Activated naive CD4-positive, alpha-beta T cell treated with Interleukin-2 at 50 U/mL for 16 hours (primary cell): ENCODE measurements at places on chromosomes 16 and 17.

GRCh38 chr16:70793851-70794502 lies 7.0 kb downstream of the VAC14 start:
- DNase-seq, result no peak

GRCh38 chr16:78628461-78629045 lies 529.1 kb downstream of the WWOX start:
- DNase-seq, result no peak

DNA sequence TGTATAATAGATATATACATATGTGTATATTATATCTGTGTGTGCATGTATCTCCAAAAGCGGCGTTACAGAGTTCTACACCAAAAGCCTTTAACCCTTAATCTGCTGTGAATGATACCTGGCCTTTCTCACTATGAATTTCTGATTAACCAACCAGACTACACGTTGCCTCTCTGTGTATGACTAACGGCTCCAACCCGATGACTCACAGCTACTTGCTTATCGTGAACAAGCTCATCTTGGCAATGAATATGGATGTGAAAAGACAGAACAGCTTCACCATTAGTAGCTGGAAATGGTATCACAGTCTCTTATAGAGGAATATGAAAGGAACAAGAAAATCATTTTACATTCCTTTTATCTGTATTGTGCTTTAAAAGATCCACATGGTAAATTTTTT lies 23.8 kb upstream of the ARHGAP44 start:
- DNase-seq, result no peak

GRCh38 chr16:69497876-69498596 lies 67.7 kb upstream of the NFAT5 start:
- DNase-seq, result no peak

DNA sequence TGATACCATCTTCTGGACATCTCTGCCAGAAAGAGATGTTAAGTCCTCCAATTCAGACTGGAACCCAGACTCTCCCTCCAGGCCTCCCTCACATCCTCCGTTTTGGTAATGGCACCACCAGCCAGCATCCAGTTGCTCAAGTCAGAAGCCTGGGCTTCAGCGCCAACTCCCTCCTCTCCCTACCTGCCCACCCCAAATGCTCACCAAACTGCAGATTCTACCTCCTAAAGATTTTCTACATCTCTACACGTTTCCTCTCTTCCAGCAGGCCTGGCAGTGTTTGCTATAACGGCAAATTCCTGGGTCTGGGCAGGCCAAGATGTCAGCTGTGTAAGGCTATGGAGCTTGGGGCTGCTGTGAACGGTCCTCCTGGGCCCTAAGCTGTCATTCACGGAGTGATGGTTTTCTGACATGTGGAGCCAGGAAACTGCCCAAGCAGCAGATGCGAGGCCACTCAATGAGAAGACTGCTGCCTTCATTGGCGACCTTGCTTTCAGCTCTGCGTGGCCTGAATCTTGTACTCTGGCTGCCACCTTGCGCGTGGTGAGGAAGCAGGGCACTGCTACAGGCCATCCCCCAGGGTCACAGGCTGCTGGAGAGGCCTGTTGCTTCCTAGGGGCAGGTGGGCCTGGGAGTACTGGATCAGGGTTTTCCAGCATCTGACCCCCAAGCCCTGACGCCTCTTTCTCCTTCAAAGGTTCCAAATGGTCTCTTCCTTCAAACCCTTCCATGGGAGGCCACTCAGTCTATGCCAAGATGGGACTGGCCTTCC lies 37.7 kb downstream of the TBX4 start:
- DNase-seq, result no peak

- DNase-seq, result no peak
These were observed 19.9 kb upstream of the MMD start for GRCh38 chr17:55441544-55441943.

GRCh38 chr16:52993179-52993578 lies 59.5 kb downstream of the CHD9NB start:
- DNase-seq, result no peak

- no peak for DNase-seq
These were observed 34.3 kb downstream of the SEC14L1 start for GRCh38 chr17:77174928-77175661.

- DNase-seq, result no peak
These were observed 837.9 kb upstream of the RBFOX1 start for GRCh38 chr16:6494716-6495115.

- no peak for DNase-seq
These were observed 164.3 kb downstream of the ABCA8 start for GRCh38 chr17:68790931-68791330.

DNA sequence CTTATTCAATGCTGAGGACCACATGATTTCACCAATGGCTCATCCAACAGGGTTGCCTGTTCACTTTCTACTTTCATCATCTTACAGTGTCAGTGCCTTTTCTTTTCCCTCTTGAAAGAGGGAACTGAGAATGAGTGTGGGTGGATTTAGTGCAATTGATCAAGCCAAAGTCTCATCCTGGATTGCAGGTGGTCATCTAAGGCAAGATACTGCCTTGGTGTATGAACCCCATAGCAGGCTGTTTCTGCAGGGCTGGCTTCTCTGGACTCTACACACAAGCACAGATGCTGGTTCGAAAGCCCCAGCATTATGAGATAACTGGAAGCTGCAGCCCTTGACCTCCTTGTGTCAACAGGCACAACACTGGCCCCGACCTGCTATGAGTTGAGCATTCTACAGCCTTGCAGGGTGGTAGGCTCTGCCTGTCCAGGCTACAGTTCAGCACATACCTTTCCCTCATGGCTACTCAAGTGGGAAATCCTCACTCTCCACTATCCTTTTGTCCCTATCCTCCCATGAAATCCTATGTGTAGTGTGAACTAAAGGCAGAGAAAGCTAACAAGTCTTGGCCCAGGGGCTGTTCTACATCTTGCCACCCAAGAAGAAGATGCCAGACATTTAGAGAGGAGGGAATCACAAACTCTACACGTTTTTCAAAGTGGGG lies 358.7 kb downstream of the SLC39A11 start:
- no peak for DNase-seq

DNA sequence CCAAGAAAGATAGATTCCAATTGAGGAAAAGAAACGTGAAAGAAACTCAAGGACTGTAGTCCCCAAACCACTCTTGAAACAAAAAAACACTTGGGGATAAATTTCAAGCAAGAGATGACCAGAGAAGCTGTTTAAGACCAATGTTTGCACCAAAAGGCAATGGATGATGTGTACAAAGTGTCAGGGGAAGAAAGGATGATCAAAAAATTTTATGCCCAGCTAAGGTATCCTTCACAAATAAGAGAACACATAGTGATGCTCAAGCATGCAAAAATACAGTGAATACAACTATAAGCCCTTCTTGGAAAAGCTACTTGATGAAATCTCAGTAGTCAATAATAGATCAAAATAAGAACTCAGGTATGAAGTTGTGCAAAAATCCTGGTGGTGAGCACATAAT lies 281.1 kb downstream of the CEP112 start:
- no peak for DNase-seq

- DNase-seq, result peak; percentile 81
These were observed at the start of gene TRIM65 for GRCh38 chr17:75896415-75897159. TSS of gene TRIM65 (minus strand) at chr17:75896951. CDS start at chr17:75896937, 14 bp downstream.

DNA sequence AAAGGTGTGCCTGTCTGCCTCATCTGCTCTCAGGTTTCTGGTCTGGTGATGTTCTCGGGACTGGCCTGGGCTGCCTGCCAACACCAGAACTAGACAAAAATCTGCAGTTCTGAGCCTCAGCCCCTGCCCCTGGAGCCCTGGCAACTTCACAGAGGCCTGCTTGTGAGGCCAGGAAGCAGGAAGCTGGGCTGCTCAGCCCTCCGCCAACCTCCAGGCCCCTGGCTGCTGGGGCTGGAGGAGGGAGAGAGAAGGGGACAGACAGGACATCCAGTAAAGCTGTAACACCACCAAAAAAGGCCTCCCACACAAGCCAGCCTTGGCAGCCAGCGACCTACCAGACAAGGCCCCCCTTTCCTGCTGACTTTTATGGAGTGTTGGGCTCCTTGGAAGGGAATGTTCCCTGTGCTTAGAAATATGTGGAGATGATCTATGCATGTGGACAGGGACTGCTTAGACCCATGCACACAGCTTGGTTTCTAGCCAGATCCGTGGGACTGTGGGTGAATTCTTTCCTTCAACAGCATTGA lies 157.6 kb downstream of the XYLT1 start:
- no peak for DNase-seq

DNA sequence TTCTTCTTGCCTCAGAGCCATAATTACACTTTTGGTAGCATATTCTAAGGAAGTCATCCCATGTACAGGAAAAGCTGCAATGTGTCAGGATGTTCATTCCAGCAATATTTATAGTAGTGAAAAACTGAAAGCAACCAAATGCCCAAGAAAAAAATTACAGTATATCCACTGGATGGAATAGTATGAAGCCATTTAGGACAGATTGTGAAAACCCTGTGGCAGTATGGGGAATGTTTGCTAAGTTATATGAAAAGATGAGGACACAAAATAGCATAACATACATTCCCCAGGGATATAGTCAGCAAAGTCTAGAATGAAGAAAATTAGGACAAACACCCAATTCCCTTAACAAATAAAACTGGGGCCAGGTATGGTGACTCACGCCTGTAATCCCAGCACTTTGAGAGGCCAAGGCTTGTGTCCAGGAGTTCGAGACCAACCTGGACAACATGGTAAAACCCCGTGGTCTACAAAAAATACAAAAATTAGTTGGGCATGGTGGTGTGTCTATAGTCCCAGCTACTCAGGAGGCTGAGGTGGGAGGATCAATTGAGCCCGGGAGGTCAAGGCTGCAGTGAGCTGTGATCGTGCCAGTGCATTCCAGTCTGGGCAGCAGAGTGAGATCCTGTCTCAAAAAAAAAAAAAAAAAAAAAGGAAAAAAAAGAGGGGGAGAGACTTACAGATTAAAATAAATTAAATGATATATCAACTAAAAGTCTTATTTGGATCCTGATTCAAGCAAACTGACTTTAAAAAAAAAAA lies 2.3 kb downstream of the LRRC3C start:
- DNase-seq, result no peak

GRCh38 chr16:55225972-55226542 lies 97.9 kb upstream of the IRX6 start:
- no peak for DNase-seq

DNA sequence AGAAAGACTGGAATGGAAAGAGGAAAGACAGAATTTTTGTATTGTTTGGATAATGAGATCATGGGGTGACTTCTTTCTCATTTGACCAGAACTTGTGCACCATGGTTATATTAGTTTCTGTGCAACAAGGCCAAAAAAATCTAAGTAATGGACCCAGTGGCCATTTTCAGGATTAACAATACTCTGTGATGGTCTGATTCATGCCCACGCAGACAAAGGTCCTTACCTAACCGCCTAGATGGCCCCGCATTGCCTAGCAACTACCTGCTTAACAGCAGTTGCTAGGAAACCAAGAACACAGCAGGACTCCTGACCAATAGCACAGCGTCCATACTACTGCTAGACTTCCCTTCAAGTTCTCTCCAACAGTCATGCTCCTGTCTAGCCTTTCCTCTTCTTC lies 22.4 kb downstream of the MIS12 start:
- DNase-seq, result no peak

DNA sequence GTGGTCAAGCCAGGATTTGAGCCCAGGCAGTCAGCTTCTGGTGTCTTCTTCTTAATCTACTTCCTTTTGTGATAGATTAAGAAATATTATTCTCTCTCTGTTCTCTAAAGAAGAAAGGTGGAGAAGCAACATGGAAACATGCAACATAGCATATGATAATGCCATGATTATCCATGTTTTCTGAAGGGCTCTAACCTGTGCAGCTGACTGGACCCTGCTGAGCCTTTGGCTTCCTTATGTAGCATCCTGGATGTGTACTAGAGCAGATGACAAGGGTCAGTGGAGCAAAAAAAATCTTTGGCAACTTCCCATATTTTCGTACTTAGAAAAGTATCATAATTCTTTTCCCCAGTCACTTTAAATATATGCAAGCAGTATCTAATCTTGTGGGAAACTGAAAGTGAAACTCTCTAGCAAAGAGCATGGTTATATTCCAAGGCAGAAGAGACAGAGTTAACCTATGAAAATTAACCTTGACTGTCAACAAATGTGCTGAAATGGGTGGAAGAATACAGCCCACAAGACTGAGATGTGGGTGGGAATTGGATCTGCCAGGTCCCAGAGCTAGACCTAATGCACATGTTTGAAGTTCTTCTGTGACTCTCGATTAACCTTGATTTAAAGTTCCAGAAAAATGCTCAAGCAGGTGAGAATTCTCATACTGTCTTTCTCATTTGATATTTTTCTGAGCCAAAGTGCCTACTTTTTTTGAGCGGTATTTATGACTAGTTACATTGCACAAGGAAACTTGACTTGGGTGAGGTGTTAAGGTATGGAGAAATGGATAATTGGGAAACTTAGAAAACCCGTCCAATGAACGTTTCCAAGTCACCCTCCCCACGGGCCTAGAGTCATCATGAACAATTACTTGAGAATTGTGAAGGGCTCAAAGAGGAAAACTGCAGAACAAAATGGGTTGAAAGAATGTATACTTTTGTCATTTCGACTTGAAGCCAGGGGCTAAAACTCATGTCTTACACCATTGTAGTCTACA lies 248.6 kb downstream of the FTO start:
- no peak for DNase-seq

DNA sequence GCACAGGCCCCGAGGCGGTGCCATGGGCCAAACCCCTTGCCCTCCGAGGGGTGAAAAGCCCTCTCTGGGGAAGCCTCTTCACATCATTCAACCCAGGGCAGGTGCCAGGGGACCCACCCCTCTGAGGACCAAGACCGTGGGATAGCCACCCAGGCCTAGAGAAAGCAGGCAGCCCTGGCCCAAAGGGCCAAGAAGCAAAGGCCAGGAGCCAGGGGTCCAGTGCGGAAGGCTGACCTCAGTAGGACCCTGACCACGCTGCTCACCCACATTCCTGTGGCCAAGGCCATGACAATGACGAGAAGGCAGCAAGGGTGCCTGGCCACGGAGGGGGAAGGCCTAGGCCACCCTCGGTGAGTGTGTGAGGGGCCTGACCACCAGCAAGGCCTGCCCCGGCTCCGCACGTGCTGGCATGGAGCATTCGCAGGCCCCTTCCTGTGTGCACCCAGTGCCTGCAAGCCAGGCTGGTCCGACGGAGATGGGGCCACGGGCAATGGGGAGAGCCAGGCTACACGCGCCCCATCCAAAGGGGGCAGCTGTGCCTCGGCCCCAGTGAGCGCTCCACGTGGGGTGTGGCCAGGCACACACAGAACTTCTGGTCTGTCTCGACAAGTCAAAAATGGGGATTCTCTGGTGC lies 24.5 kb upstream of the RASD1 start:
- DNase-seq, result no peak

DNA sequence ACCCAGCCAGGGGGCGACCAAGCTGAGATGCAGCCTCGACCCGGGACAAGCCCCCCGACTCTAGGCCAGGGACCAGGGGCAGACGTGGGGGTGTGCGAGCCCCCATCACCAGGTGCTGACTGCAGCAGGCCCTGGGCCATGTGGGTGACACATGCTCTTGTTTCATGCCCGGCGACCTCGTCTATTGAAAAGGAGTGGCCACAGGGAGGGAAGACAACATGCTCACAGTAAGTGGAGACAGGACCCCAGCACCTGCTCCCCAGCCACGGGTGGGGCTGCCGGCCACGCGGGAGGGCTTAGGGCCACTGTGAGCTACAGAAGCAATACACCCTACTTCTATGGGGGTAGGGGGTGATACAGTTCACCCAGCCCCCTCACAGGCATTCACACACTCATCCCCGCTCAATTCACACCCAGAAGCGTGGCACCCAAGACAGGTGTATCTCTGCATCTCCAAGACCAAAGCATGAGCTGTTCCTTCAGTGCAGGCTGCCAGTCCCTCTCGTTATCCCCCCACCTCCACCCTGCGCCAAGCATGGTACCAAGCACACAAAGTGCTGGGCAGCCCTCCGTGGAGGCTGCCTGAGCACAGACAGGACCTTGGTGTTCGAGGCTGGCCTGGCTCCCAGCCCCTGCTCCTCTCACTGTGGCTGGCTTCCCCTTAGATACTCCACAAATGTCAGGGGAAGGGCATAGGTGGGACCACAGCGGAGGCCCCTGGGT lies 13.6 kb downstream of the VASN start:
- DNase-seq, result no peak
